ENCODE measurements at places on chromosomes 2 and 18. TPM values are rescaled to one million over a fixed set of nuclear protein-coding genes. Genes with fewer than 3 reads are reported as not detected.

DYSF gene
- total RNA-seq, result 0.55 TPM

CXCR1 gene
- total RNA-seq, result not detected

GPR17 gene
- total RNA-seq, result not detected

OTOF gene
- total RNA-seq, result 0.11 TPM

LOXHD1 gene
- not detected for total RNA-seq

LAMA1 gene
- total RNA-seq, result 0.16 TPM

SIGLEC15 gene
- 0.06 TPM for total RNA-seq

CD207 gene
- not detected for total RNA-seq

IL1F10 gene
- total RNA-seq, result 0.09 TPM

SAG gene
- not detected for total RNA-seq

Data from A549 treated with AZD2906 at 1 μM for 4 hours (cell line).